SK-N-DZ (cell line): ENCODE measurements at places on chromosomes 4 and X.
A peak's percentile ranks its signal among the peaks of the same experiment; 100 is the strongest.

GRCh38 chr4:165634766-165635165 lies 238.3 kb upstream of the TLL1 start:
- no peak for DNase-seq

GRCh38 chr4:65050786-65051185 lies 619.5 kb downstream of the EPHA5 start:
- no peak for DNase-seq

GRCh38 chr4:40199179-40199670 lies 2.4 kb downstream of the RHOH start:
- DNase-seq = no peak

- no peak for DNase-seq
Measured at GRCh38 chr4:152536545-152537182, 772 bp upstream of the FBXW7 start.

GRCh38 chr4:120018786-120019185 lies 47.9 kb downstream of the MAD2L1 start:
- DNase-seq = no peak

DNA sequence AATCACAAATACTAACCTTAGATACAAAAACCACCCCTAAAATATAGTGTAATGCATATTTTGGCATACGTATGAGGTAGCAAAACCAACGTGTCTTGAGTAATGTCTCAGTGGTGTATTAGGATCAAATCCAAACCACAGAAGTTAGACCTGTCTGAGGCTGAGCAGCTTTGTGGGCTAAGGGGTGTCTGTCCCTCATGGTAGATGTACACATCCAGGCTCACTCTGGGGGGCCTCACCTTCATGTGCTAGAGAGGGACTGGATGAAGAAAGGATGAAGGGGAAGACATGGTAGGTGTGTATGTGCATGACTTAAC lies 188.0 kb upstream of the TBC1D9 start:
- DNase-seq = no peak

DNA sequence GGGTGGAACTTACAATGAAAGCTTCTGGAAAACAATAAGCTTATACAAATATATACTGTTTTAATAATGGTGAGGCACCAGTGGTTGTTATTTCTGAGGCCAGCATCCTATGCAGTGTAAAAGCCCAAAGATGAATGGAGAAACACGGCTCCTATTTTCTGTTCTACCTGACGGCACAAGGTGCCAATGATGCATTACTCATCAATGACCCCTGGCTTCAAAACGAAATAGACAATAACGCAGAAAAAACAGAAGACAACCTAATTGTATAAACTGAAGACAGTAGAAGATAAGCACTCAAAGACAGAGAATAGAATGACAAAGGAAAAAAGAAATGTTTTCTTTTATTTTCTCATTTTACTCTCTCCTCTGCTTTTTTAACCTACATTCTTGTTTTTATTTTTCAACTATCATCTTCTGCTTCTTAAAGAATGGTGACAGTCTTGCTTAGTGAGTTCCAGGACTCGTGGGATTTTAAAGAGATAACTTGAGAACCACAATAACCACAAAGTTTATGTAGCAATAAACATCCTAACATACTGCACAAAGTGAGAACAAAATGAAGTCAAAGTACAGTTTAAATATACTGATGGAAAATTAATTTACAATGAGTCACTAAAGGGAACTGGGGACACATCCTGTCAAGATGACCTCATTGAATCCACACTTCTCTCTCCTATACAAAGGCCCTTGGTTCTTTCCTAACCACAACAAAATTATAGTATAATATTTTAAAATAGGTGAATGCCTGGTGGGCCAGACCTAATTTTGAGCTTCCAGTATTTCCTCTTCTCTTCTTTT lies 169.8 kb downstream of the BTC start:
- no peak for DNase-seq

DNA sequence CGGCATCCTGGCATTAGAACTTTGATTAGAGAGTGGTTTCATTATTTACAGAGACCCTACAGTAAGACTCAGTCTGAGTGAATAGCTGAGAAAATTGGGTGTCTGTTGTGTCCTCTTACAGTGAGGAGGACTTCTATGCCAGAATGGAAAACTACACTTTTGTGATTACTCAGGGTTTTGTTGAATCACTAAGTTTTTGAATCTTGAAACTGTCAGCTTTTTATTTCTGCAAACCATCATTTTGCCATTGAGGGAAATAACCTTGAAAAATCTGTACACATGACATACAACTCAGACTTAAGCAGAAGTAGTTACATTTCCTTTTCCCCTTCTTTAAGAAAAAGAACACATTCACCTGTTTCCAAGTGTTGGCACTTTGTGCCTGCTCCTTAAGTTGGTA lies 117.6 kb upstream of the RASGEF1B start:
- no peak for DNase-seq

- no peak for DNase-seq
Measured at GRCh38 chrX:12419591-12419990, 281.3 kb downstream of the FRMPD4 start.

DNA sequence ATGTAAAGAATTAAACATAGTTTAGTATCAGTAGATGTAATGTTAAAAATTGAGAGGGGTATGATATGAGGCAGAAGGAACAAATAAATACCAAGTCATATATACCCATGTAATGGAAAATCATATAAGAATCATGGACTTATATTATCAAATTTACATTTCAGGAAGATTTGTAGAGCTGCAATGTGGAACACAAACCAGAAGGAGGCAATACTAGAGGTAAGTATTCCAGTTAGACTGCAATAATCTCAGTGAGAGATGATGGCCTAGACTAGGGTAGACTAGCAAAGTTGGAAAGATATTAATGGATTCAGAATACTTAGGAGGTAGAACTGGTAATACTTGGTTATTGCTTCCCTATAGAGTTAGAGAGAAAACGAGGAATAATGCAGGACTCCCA lies 603.0 kb upstream of the KLHL4 start:
- no peak for DNase-seq

DNA sequence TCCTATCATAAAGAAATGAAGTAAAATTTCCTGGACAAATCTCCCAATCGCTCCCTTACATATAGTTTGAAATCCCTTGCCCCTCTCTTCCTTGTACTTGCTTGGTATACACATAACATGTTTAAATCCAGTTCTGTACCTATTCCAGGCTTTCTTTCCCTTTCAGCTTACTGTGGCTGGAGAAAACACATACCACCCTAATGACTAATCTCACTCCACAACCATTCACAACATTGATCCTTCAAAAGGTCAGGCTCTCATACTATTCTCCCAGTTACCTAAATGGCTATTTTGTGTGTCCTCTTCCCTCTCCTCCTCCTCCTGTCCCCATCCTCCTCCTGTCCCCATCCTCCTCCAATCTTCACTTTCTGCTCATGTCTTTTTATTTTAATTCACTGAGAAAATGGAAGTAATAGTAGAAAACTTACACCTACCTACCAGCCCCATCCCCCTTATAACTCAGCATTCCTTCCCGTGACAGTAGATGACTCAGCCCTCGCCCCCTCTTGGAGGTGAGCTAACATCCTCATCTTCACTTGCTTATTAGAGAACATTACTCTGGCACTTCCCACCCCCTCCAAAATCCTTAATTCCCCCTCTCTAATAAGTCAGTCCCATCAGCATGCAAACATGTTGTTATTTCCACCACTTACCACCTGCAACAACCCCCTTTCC lies 77.5 kb downstream of the IL15 start:
- no peak for DNase-seq

DNA sequence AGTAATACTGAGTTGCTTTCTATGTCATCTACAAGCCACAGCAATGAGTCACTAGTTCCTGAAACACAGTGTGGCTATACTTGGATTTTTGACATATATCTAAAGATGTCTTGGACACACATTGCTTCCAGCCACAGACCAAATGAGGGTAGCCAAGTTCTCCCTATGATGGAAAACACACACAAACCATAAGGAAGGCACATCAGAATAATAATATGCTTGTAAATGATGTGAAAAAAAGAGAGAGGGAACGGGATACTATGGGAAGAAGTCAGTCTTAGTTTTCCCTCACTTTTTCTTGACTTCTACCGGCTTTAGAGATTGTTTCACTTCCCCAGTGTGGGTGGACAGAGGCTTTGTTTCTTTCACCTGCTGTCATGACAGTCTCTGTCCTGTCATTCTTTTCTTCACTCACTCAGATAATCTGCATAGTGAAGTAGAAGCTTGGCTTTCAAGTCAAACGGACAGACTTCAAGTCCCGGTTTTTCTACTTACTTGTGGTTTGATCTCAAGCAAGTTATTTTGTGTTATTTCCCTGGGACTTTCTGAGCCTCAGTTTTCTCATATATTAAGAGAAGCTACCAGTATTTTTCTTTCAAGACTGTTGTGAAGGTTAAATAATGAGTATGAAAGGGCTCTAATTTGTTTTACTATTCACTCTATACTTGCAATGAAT lies 34.7 kb downstream of the P2RY10 start:
- DNase-seq = no peak

DNA sequence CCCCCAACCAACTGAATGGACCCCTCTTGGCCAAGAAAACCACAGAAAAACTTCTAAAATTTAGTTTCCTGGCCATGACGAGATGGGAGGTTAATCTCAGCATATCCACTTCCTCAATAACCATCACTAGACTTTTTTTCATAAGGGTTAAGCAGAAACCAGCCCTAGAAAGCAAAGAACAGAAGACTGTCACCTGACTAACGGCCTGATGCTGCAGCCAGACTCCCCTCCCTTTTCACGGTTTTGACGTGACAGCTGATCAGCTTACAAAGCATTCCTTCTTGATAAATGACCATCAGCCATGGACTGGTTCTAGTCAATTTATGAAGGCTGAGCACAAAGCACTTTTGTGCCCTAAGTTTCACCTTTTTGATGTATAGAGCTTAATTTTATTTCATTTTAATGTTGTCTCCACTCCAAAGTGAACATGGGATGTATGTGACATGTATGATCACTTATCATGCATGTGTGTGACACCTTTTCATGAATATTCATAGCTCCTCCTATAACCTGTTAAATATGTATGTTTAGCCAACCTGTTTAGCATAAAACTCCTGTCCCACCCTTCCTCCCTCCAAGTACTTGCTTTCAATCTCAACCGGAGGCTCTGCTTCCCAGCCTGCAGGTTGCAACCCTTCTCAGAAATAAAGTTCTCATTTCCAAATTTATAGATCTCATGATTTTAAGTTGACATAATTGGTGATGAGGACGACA lies 56.3 kb downstream of the SERTM2 start:
- DNase-seq = no peak

DNA sequence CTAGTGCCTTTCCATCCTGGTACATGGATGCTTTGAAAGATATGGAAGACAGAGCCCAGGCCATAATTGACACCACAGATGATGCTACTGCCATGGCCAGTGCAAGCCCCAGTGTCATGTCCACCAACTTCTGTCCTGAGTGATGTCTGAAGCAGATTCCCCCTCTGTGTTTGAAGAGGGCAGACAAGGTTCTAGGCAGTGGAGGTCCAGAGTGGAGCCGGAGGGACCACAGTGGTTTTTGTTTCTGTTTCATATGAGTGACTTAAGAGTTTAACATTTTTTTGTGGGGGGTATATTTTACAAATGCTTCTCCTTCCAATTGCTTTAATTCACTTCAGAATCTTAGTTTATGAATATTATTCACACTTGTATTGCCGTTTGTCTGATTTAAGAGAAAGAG lies 6.0 kb upstream of the MAGEC1 start:
- no peak for DNase-seq

- no peak for DNase-seq
Measured at GRCh38 chr4:175346376-175346775, 428.2 kb downstream of the ADAM29 start.

- DNase-seq = peak; percentile 29
Measured at GRCh38 chr4:158255727-158256324, 45.5 kb downstream of the TMEM144 start.

GRCh38 chrX:44462850-44463249 lies 79.8 kb downstream of the FUNDC1 start:
- no peak for DNase-seq
